ENCODE measurements at places on chromosomes 2 and 18.

DNA sequence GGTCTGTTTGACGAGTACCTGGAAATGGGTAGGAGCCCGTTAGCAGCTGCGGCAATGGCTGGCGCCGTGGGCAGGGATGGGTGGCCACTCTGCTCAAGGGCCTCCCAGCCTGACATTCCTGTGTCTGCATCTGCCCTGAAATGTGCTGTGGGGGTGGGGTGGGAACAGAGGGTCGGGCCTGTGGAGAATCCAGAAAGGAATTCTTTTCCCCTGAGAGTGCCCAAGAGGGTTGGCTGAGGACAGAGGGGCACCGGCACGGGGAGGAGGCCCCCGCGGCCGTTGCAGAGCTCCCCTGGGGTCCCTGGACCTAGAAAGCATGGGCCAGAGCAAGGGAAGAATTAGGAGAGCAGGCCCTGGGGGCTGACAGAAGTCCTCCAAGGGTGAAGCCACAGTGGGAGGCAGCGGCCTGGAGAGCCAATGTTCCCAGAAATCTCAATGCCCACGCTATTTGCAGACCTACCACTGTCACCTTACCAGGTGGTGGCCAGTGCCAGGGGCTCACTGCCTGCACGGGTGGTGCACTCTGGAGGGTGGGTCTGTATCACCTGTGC lies 27.8 kb downstream of the ANO7 start:
- DNase-seq = no peak

- no peak for DNase-seq
These were observed 181.1 kb upstream of the SMAD2 start for GRCh38 chr18:48111587-48111986.

GRCh38 chr2:96523659-96524481 lies 12.7 kb upstream of the ARID5A start:
- DNase-seq = no peak

GRCh38 chr2:64608867-64609226 lies 44.9 kb downstream of the SERTAD2 start:
- DNase-seq = no peak

DNA sequence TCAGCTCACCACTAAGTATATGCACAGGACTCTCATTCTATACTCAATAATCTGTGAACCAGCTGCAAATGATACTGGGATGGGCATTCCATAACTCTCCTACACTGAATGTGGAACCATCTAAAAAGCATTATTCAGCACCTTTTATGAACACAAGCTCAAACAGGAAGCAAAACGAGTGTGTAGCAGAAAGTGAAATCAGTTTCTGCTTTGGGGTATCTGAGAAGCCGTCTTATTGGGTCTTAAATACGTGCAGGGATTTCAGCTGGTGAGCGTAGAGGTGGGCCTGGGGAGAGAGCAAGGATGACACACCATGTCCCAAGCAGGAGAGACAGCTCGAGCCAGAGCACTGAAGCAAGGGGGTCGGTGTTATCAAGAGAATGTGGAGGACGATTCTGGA lies 120.0 kb upstream of the TTN start:
- DNase-seq = no peak

DNA sequence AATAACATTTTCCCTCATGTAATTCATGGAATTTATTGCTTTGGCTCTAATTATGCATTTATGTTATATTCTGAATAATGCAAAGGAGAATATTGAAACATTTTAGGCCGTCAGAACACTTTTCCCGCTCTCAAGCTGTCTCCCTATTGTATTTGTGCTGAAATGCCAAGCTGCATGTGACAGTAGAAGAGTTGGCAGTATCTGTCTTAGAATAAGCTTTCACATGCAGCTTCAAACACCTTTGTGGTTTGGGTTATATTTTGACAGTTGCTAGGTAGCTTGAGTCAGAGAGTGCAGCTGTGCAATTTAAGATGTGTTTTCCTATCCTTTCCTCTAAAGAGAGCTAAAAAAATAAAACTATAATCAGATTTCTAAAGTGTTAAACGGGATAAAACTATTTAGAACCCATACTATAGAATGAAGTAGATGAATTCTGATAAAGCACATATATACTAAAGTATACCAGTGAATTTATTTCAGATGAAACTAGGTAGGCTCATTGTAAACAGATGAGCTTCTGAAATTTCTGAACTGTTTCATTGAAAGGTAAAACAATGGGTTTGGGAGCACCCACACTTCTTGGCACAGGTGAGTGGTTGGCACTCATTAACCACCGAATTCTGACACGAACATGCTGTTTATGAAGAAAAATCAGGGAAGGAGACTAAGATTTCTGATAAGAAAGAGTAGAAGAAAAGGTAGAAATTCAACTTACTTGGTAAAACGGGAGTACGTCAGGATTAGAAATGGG lies 43.4 kb downstream of the PLCL1 start:
- DNase-seq = no peak

DNA sequence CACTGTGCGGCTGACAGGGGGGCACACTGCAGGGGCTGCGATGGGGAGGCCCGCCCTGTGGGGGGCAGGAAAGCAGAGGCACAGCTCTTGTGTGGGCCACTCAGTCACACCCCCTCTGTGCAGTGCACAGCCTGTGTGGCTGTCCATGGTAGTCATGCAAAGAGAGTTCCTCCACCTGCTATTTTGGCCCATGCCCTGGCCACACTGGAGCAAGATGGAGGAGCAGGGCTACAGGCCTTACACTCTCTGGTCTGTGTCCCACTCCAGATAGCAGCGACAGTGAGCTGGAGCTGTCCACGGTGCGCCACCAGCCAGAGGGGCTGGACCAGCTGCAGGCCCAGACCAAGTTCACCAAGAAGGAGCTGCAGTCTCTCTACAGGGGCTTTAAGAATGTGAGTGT lies 28.5 kb upstream of the FAHD2A start:
- DNase-seq = no peak

GRCh38 chr2:237236188-237236587 lies 150.5 kb downstream of the COPS8 start:
- DNase-seq = no peak

DNA sequence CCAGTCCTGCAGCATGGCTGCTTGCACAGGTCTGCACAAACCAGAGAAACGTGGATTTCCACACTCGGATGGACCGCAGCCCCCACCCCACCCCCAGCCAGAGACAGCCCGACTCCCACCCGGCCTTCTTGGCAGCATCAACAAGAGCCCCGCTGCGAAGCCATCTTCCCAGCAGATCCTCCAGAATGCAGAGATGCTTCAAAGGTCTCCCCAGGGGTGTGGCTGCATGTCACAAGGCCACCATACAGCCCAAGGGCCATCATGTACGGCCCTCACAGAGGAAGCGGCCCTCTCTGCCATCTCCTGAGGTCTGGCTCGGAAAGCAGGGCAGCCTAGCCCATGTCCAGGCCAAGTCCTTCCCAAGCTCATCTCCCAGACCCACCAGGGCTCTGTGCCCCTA lies 11.5 kb downstream of the DNMT3A start:
- no peak for DNase-seq

- no peak for DNase-seq
These were observed 455.3 kb downstream of the MEIS1 start for GRCh38 chr2:66890166-66890742.

GRCh38 chr2:239780236-239780994 lies 244.7 kb downstream of the NDUFA10 start:
- DNase-seq = no peak

DNA sequence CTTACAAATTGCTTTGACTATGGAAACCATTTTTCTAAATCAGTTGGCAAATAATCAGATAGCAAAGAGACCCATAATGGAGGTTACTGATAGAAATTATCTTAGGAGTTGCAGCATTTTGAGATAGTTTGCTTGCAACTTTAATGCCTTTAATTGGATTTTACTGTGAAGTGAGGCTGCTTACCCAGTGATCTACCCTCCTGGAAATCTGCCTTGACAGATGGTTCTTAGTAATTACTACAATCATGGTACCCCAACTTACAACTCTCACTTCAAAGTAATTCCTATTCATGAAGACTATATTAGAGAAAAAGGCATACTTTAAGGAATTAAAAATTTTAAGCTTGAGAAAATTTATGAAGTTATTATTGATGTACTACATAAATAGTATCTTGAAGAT lies 1288.6 kb upstream of the CDH2 start:
- DNase-seq = no peak

DNA sequence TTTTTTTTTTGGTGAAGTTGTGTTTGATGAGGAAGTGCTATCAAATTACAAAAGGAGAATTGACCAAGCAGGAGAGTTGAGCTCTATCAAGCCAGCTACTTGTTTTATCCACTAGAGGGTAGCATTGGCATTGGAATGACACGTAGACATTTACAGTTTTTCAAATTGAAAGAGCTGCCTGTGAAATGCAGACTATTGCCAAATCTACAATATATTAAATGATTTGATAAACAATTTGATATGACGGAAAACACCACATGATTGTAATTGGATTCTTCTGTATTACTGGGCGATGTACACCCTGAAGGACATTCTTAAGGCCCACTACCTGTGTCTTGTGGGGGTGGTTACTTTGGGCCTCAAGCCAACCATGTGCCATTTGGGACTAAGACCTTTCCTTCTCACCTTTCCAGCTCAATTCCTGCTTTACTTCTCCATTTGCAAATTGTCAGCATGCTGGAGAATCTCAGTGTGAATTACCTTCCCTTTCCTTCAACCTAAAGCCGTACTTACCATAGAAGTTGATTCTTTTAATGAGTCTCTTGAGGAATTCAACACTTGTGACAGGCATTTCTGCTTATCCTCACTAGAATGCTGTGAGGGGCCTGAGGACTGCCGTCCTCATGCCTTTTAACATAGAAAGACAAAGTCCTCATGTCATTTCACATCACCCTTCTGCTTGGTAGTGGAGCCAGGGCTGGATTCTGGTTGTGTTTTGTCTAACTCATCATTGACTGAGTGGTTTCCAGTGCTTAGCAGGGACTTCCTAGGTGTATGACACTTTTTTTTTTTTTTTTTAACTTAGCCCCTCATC lies 134.8 kb upstream of the THUMPD2 start:
- DNase-seq = no peak

DNA sequence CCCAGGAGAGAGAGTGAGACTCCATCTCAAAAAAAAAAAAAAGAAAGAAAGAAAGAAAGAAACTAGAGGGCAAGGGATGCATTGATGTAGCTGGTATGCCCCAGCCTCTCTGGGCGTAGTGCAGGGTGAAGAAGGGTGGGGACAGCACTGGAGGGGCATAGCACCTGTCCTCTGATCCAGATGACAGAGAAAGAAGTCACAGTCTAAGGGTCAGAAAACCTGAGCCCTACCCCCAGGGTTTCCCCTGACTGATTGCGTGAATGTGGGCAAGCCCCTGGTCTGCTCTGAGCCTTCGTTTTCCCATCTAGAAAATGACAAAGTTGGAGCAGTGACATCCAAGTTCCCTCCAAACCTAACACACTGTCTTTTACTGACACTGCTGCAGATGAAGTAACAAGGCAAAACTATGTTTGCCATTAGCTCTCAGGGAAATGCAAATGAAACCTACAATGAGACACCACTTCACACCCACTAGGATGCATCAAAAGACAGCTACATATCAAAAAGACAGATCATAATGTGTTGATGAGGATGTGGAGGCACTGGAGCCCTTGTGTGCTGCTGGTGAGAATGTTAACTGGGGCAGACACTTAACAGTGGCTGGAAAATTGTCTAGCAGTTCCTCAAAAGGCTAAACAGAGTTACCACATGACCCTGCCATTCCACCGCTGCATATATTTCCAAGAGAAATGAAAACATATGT lies 19.5 kb upstream of the YWHAQ start:
- DNase-seq = no peak

GRCh38 chr18:26802330-26803200 lies 62.9 kb downstream of the AQP4 start:
- DNase-seq = no peak

DNA sequence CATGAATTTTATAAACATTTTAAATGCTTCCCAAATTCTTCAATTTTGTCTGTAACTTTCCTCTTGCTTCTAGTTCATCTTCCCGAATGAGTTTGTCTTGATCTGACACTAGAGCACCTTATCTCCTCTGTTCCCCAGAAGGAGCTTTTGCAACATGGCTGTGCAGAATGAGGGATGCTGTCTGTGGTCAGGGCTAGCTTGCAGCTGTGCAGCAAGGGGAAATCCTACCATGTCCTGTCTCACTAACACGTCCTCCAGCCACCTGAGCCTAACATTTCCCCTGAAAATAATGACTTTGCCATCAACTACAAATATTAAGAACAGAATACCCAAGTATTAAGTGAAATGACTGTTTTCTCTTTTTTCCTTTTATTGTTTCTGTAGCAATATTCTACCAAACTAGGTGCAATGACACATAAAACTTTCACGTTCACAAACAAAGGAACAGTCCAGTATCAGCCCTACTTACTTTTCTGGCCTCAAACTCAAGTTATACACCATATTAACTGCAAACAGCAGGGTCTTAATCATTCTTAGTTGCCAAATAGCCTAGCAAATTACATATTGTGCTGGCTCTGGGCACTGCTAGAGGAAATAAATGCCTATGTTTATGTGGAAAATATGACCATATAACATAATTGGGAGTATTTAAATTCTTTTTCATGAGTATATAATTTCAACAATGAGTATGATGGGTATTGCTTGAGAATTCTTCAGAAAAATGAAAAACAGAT lies 423.3 kb downstream of the CMPK2 start:
- DNase-seq = no peak

- DNase-seq = no peak
These were observed 30.2 kb upstream of the LRATD1 start for GRCh38 chr2:14602309-14602708.

- DNase-seq = no peak
These were observed 122.6 kb upstream of the STK17B start for GRCh38 chr2:196293751-196294515.

DNA sequence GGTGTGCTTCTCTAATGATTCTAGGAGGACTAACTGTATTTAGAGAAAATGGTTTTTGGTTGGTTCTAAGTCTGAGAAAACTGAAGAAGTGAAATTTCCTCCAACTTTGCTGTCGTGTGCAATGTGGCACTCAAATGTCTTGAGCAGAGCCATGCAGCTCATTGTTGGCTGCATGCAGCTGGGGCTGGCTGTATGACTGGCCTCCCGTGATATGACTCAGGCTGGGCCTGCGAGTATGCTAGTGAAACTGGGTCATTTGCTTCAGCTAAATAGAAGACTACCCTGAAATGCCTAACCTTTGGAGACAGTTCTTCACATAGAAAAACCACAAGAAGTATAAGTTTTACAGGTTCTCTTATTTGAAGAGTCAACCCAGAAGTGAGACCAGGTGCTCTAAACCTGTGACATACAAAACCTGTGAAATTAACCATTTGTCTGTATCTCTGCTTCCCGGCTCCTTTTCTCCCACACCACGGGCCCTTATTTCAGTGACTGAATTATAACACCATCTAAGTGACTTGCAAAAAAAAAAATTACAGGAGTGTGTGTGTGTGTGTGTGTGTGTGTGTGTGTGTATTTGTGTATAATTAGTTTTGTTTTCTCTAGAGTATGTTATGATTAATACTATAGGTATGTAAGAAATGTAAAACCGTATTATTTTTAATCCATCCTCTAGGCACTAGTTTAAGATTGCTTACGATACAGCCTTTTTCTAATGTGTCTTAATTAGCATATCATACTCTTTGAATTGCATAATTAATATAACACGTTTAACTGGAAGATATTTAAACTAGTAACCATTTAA lies 15.9 kb downstream of the POLI start:
- no peak for DNase-seq

GRCh38 chr2:10325278-10326145 lies 22.8 kb downstream of the HPCAL1 start:
- DNase-seq = no peak

All from stimulated activated CD8-positive, alpha-beta memory T cell treated with anti-CD3 and anti-CD28 coated beads, Interleukin-15, amount 100 ng/mL, for 4 hours (primary cell).